Activated CD4-positive, alpha-beta memory T cell treated with anti-CD3 and anti-CD28 coated beads for 36 hours (primary cell): ENCODE measurements at places on chromosomes 2 and 18.

DNA sequence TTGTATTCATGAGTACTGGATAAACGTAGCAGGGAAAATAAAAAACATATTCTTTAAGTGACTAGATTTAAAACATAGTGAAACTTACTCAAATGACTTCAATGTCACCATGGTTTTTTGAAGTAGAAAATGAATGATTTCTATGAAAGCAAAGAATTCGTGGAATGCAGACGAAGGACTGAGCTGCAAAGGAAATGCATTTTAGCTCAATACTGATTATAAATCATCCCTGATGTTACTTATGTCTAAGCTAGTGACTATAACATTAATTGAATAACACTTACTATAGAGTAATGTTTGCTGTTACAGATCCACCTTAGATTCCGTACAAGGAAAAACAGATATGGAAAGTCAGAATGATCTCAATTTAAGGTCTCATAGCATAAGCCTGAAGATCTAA lies 1257.7 kb upstream of the CDH2 start:
- no peak for DNase-seq

DNA sequence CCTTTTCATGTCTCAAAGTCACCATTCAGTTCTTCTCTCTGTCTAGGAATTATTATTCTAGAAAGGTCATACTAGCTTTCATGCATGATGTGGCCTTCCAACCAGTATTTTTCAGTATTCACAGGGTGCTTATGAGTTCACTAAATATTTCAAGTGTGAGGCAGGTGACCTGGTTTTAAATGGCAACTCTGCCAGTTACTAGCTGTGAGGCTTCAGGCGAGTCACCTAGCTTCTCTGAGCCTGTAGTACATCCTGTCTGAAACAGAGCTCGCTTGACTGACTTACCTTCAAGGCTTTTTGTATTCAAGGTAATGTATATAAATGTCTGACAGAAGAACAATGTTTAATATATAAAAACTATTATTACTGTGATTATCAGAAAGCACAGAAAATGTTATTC lies 19.4 kb upstream of the ACVR1 start:
- peak; percentile 47 for DNase-seq

DNA sequence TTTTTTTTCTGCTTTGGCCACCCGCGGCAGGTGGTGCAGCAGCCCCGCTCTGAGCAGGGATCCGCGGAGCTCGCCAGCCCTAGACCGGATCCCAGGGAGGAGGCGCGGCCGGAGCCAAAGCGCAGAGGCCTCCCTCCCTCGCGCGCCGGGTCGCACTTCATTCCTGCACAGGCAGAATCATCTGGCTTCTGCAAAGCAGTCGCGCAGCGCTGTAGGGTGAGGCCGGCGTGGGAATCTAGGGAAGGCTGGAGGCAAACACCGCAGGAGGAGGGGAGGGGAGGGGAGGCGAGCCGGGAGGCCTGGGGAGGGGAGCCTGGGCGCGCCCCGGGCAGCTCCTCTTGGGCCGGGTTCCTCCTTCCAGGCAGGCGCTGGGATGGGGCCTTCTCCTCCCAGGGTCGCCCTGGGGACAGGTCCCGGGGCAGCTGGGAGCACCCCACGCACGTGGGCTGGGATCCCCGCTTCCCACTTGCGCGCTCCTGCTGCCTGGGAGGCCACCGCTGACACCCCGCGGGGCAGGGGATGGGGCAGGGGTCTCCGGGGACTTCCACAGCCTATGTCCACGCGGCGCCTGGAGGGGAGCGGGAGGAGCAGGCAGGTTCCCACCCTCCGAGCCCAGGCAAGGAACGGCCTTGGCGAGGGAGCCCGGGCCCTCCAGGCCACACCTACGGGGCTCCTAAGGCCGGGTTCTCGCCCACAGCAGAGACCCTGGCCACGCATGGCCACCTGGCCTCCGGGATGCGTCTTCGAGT lies 45.0 kb downstream of the MBP start:
- no peak for DNase-seq

DNA sequence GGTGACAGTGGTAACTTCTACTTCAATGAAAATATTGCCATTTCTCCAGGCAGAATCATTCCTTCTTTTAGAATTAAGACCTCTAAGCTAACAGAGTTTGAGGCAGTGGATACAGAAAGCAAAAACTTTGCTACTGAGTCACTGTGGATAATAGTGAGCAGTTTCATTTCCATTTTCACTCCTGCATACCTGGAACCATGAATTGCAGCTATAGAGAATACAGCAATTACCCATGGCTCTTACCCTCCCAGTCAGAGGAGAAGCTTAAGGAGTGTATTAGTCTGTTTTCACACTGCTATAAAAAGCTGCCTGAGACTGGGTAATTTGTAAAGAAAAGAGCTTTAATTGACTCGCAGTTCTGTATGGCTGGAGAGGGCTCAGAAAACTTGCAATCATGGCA lies 531.4 kb upstream of the CNTNAP5 start:
- no peak for DNase-seq

DNA sequence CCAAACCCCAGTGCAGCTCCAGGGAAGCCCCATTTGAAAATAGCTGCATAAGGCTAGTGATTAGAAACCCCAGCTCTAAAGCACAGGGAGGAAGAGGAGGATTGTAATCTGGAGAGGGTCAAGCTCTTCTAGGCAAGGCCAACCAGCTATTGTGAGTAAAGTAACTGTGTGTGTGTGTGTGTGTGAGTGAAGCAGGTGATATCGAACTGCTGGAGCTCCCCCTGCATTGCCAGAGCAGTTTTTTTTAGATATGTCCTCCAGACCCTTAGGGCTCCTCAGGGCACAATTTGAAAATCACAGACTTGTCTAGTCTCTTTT lies 177.4 kb upstream of the NABP1 start:
- DNase-seq, result no peak

DNA sequence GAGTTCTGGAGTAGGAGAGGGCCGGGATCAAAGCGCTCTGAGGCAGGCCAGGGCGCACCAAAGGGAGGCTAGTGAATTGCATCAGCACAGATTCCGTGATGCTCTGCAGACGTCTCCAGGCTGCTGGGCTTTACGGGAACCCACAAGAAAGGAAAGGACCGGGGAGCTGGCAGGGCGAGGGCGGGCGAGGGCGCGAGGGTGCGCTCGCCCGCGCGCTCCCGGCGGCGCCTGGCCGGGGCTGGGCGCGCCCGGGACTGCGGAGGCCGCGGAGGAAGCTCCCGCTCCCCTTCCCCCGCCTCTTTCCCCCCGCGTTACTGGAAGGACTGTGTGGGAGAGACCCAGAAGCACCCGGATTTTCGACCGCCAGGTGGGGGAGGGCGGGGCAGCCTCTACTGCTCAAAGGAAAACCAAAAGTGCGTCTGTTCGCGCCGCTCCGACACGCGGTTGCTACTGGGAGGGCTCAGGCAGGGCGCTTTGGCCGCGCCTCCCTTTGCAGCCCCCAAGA lies 2.4 kb upstream of the FOSL2 start:
- peak; percentile 98 for DNase-seq

DNA sequence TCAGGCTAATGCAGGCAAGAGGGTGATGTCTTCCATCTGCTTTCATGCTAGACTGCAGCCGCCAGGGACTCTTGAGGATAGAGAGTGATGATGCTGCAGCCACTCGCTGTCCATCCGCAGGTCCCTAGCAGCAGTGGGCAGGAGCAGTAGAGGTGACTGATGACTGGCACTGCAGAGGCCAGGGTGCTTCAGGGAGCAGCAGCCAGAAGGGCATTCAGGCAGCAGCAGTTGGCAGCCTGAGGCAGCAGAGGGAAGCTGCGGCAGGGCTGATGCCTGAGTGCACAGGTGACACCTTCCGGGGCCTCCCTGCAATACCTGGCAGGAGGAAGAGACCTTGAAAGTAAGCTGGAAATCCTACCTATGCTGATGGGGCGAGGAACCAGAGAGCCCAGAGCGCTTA lies 214.2 kb downstream of the ICOS start:
- DNase-seq, result no peak

GRCh38 chr18:3671176-3671575 lies 221.2 kb downstream of the TGIF1 start:
- no peak for DNase-seq

DNA sequence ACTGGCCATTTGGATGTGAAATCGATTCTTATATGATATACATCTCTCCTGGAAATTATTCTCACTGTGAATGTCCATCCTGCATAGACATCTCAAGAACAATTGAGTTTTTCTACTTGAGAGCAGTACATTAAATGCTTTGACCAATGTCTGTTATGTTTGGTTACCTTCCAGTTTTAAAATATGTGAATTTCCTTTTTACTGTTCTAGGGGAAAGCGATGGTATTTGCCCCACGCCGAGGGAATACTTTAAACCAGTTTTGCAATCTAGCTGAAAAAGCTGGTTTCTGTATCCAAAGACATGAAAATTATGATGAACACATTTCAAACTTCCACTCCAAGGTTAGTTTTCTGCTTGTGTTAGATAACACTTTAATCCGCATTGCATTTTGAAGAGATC lies 175.3 kb upstream of the SIX3 start:
- no peak for DNase-seq

GRCh38 chr2:157159221-157159934 lies 98.1 kb upstream of the GALNT5 start:
- no peak for DNase-seq

DNA sequence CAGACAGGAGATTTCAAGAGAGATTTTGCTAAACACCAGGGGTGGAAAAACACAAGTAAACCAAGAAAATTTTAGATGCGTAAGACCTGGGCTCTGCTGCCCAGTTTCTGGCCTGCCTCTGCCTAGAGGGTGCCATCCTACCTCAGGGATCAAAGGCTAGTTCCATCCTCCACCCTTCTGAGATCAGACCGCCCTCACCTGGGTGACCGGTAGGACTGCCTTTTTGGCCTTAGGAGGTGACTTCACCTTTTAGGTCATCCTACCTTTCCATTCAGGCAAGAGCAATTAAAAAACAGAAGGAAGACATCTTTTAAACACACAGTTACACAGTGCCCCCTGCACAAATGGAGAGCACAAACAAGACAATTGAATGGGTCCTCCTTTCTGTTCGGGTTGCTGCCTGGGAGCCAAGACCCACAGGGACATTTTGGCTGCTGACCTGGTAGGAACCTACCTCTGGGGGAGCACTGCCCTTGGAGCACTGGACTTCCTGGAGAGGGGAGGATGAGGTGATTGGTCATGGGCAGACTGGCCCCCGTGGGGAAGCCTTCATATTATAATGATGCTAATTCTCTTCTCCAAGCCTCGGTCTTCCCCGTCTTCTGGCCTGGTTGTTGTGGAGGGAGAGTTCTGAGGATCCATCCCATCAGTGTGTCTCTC lies 3.1 kb downstream of the PSD4 start:
- no peak for DNase-seq

DNA sequence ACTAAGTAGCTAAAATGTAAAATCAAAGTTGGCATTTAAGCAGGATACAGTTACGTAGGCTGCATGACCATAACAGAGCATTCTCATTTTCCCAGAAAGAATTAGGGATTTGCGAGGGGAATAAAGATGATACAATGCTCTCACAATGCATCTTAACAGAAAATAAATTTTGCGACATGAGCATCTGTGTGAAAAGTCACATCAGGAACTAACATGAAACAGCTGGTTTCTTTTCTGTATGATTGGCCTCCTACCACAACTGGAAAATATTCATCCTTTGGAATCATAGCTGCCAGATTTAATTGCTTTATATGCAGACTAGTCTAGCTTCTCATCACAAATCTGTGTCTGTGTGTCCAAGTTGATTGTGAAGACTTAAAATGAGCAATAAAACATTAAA lies 66.0 kb downstream of the KCTD18 start:
- no peak for DNase-seq

GRCh38 chr2:234623521-234623991 lies 126.7 kb upstream of the ARL4C start:
- no peak for DNase-seq

DNA sequence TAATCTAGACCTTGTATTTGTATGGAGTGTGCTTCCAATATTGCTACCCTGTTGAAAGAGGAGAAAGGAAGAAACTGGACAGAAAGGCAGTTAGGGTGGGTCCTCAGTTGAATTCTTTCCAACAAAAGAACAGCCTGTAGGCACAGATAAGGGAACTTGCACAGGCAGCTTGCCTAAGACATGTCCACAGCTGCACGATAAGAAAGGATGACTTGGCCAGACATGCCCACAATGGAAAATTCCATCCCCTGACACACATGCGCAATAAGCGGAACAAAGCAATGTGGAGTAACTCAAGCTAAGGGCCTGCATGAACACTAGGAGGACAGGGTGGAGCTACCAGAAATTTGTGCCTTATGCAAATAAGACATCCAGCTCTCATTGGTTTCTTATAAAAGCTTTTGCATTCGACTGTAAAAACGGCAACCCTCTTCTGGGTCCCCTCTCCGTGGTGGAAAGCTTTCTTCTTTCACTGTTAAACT lies 1084.7 kb upstream of the NXPH2 start:
- no peak for DNase-seq

- no peak for DNase-seq
Measured at GRCh38 chr2:16031058-16031847, 90.9 kb downstream of the MYCN start.

DNA sequence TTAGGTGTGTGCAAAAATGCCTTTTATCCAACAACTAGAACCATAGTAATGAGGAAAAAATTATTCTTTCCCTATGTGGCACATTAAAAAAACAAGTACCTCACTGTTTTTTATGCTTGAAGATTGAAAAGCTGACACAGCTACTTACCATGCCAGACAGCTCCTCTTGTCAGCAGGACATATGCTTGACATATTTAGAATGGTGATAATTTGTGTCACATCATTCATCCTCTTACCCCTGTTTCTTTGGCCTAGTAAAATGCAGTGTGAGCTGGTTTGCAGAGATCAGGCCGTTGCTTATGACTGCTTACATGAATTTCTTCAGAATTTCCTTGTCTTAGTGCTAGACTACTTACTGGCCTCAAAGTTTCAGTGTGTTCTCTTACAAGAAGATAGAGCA lies 869.9 kb downstream of the LRP1B start:
- no peak for DNase-seq

DNA sequence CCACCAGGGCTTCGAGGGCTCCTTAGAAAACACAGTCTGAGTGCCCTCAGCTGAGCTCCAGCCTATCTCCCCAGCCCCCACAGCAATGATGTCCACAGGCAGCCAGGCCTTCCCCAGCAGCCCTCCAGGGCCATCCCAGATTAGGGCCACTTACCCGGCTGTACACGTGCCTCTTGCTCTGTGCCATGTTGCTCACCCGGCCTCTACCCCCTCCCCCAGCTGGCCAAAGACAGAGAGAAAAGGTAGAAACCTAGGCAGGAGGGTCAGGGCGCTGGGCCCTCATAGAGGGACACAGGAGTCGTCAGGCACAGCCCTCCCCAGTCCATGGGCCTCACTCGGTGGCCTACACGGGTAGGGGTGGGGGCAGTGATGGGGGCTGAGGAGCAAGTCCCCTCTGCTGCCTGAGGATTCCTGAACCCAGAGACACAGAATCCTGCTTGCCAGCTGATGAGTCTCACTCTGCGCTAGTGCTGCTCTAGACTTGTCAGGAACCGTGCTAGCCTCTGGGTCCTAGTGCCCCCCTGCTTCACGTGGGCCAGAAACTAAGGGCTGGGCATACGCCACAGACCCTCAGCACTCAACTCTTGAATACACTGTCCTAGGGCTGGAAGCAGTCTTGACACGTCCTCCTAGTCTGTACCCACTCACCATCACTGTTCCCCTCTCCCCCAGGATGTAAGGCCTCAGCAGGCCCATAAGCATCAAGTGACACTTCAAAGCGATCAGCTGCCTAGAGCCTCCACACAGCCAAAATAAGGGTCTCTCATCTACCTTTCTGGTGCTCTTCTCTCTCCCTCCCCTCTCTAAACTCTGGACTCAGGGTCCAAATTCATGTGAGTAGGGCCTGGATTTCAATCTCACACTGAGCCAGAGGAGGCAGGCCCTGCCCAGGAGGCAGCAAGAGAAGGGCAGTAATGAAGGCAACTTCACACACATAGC lies at the start of gene DCTN1:
DCTN1 (minus strand) TSS at position 461 of the 939 bp plus-strand sequence; CDS start at position 187, 274 bp downstream.
- DNase-seq, result peak; percentile 23

- DNase-seq, result no peak
Measured at GRCh38 chr18:10518595-10519255, 7.1 kb upstream of the NAPG start.
